ENCODE measurements at places on chromosomes 6 and 20.

DNA sequence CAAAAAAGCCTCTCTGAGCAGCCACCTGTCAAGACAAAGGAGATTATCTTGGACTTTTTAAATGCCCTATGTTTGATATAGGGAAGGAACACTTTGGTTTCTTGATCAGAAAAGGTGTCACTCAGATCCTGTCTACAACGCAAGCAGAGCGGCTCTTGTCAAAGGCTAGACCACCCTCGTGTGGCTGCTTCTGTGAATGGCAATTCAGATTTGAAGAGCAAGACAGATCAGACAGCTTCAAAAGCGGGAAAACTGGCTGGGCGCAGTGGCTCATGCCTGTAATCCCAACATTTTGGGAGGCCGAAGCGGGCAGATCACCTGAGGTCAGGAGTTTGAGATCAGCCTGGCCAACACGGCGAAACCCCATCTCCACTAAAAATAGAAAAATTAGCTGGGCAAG is 10.1 kb upstream of the NXT1 start:
- DNase-seq, result no peak

DNA sequence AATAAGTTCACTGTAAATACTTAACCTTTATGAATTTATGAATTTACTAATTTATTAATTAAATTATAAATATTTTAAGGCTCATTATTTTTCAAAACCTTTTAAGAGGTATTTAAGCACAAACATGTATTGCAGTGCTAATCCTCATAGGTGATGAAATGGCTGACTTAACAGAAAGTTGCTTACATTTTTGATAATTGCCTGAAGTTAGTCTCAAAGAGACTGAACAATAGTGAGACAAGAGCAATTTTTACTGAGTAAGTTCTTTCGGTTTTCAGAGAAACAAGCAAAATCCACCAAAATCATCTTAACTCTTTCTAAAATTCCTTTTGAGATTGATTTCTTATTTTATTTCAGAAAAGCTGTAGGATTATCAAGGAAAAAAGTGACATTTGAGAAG is 137.3 kb upstream of the VGLL2 start:
- no peak for DNase-seq

GRCh38 chr6:167800549-167800948 is 26.2 kb upstream of the AFDN start:
- no peak for DNase-seq

- DNase-seq, result peak; percentile 93
Measured at GRCh38 chr6:56642366-56643261, at the start of gene DST. DST (minus strand) TSS chr6:56642889.

- DNase-seq, result no peak
Measured at GRCh38 chr6:136334853-136335252, 45.2 kb upstream of the BCLAF1 start.

- DNase-seq, result no peak
Measured at GRCh38 chr20:2130062-2130591, 28.5 kb downstream of the STK35 start.

DNA sequence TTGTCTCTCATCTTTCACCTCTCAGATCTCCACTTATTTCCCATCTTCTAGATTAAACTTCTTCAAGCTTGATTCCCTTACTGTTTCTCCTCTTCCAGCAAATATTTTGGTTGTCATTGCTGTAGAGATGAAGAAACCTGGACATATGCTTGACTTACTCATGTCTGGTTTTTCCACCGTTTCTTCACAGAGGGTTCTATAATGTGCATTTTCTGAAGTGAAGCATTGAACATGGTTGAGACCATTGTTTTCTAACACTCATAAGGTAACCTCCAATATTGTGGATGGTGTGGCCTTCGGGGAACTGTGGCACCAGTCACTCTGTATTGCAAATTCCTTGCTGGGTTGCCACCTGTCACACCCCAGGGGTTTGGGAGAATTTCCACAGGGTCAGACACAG is 237.2 kb downstream of the PLCB1 start:
- no peak for DNase-seq

DNA sequence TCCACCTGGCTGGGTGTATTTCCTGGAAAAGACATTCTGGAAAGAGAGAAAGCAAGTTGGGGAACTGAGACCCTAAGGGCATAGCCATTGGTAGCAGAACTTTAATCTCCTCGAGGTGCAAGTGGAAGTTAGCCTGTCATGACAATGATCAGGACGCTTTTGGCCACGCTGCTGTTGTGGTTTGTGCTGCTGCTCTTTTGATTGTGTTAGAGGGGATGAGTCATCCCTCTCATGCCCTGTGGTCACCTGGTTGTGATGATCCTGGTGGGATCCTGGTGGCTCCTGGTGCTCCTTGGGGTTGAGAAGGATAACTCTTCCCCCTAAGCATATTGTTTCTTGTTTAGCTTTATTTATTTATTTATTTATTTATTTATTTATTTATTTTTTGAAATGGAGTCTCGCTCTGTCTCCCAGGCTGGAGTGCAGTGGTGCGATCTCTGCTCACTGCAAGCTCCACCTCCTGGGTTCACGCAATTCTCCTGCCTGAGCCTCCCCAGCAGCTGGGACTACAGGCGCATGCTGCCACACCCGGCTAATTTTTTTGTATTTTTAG is 350.3 kb downstream of the KIF16B start:
- no peak for DNase-seq

GRCh38 chr6:5729080-5729434 is 277.7 kb downstream of the NRN1 start:
- DNase-seq, result no peak

- no peak for DNase-seq
Measured at GRCh38 chr6:38057994-38058393, 238.5 kb downstream of the ZFAND3 start.

DNA sequence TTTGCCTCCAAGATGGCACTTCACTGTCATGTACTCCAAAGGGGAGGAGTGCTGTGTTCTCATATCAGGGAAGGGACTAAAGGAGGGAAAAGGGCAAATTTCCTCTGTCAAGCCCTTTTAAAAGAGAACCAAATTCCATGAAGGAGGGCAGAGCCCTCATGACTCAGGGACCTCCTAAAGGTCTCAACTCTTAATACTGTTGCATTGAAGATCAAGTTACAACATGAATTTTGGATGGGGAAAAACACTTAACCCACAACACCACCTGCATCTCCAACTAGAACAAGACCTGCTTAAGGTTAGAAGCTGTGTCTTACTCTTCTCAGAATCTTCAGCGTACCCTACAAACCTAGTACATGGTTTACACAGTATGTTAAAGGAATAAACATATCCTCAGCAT is 23.7 kb upstream of the FBXO30 start:
- no peak for DNase-seq

DNA sequence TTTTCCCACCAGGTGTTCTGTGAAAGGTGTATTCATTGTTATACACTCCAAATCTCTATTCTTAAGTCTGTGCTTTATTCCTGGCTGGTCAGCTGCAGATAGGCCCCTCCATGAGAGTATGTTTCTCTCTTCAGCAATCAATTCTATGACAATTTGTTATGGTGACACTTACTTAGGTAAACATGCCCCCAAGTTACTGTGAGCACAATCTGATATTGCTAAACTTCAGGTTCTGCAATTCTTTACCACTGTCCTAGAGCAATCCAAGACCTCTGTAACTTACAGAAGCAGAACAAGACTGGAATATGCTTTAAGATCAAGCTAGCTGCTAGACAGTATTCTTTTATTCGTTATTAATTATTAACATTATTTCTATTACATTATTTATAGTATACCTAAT is 391.9 kb downstream of the FRK start:
- no peak for DNase-seq

DNA sequence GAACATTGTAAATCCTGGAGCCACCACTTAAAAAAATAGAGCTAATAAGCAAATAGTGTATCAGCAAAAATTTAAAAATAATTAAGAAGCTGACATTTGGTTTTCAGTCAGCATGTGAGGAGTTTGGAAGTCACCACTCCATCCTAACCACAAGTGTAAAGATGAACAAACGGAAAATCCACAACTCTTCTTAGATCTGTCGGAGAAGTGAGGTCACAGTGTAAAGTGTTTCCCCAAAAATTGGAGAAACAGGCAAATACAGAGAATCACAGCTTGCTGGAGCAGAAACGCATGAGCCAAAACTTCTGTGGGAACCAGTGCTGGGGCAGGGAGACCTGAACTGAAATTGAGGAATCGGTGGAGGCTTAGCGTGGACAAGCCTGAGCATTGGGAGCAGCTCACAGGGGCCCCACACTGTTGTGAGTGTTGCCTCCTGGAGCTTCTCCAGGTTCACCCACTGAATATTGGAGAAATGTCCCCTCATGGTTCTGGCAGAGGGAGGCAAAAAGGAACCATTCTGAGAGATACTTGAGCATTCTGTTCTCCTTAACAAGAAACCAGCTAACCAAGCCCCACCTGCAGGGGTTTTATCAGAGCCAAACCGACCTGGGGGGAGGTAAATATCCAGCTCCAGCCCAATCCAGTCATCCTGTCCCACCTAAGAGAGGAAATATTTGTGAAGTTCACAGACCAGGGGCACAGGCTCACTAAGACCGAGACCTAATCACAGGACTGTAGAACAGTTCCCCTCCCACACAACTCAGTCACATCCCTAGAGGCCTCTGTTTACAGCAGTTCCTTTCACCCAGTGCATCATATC is 192.0 kb downstream of the ERMARD start:
- no peak for DNase-seq

GRCh38 chr6:150478656-150479545 is 110.1 kb downstream of the IYD start:
- no peak for DNase-seq

GRCh38 chr6:42251911-42252637 is 34.4 kb upstream of the MRPS10 start:
- no peak for DNase-seq

- DNase-seq, result no peak
Measured at GRCh38 chr20:8844179-8844578, 224.7 kb upstream of the PLCB4 start.

DNA sequence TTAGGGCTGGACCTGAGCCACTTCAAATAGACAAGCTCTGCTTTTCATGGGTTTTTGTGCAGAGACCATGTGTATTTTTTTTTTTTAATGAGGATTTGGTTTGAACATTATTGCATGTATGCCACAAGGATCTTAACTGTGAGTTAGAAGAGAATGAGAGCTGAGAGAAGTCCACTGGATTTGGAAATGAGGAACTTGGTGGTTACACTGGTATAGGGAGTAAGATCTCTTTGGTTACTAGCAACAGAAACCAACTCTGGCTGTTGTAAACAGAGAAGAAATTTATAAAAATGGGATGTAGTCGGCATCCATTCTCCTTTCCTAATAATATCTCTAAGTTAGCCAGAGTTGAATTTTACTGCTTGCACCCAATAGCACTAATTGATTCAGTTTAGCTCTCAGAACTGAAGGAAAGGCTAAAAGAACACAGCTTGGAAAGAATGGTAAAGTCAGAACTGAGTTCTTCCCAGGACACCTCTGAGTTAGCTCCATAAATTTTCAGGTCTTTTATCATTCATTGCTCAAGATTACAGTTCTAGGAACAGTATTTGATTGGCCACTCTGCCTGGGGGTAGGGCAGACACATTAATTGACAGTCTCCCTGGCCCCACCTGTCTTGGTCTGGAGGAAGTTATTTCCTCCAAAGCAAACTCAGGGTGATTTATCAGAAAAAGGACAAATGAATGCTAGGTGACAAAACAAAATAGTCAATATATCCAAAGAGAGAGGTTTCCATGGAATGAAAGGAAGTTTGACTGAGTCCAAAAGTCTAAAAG is 3.9 kb upstream of the WFDC2 start:
- DNase-seq, result no peak

DNA sequence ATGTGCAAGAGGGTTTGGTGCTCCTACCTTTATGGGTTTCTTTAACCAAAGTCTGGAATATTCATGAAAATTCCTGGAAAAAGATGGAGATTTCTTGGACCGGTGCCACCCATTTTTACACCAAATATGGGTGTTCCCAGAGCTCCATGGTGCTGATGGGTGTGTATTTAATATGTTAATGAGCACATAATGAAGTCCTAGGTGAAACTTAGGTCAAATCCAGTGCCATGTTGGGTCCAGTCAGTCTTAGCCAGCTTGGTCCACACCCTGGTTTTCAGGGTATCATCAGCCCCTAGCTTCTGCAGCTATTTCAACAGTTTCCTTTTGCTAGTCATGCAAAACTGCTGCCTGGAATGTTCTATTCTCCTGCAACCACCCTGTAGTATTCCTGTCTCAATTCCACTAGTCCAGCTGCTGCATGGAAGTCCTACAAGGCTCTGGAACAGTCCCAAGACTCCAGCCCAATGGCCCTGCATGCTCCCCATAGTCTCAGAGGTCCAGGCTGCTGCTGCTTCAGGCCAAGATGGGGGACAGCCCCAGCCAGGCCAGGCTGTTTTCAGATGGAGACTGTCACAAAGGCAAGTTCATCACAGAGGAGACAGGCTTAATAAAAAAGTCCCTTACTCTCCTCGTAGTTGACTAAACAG is 31.8 kb downstream of the CST9L start:
- no peak for DNase-seq

GRCh38 chr6:137845460-137845859 is 21.6 kb upstream of the TNFAIP3 start:
- DNase-seq, result no peak

- DNase-seq, result no peak
Measured at GRCh38 chr20:38258545-38259215, 1.9 kb downstream of the KIAA1755 start.

GRCh38 chr6:16649241-16649640 is 112.0 kb downstream of the ATXN1 start:
- DNase-seq, result no peak

DNA sequence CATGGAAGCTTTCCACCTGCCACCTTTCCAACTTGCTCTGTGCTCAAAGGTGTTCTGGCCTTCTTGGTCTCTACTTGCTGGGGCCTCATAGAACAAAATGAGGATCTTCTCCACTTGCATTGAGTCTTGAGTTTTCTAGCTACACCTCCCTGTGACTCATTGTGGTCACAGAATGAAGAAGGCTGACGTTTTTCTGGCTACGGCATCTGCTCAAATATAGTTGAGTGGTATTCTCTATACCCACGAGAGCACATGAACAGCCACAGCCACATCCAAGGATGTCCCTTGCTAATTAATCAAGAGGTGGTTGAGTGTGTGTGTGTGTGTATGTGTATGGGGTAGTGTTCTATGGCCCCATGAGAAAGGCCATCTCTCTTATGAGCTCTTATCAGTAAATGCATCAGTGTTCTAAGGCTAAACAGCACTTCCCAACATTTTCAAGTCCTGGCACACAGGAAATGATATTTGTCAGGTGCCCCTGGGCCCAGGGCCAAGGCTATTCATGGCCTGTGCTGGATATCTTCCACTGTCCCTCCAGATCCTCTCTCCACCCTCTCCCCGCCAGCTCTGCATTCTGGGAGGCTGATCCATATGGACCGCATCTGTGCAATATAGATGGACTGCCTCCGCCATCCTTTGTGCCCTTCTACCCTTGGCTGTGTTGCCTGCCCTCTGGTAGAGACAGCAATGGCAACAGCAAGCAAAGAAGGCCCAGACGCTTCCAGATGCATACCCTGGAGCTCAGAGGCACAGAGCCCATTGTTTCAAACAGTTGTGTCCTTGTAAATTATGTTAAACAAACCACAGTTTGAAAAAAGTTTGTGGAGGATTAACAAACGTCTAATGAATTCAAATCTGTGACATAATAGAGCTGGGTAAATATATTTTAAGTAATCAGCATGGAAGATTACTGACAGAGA is 150.2 kb downstream of the LRFN2 start:
- no peak for DNase-seq

GRCh38 chr6:100463630-100464161 is 1.0 kb downstream of the SIM1 start:
- no peak for DNase-seq

GRCh38 chr6:36383606-36384005 is 3.9 kb downstream of the ETV7 start:
- no peak for DNase-seq

- DNase-seq, result no peak
Measured at GRCh38 chr6:3380344-3381232, 76.3 kb downstream of the SLC22A23 start.
